DND-41 (cell line): ENCODE measurements at places on chromosomes 1 and 21.

DNA sequence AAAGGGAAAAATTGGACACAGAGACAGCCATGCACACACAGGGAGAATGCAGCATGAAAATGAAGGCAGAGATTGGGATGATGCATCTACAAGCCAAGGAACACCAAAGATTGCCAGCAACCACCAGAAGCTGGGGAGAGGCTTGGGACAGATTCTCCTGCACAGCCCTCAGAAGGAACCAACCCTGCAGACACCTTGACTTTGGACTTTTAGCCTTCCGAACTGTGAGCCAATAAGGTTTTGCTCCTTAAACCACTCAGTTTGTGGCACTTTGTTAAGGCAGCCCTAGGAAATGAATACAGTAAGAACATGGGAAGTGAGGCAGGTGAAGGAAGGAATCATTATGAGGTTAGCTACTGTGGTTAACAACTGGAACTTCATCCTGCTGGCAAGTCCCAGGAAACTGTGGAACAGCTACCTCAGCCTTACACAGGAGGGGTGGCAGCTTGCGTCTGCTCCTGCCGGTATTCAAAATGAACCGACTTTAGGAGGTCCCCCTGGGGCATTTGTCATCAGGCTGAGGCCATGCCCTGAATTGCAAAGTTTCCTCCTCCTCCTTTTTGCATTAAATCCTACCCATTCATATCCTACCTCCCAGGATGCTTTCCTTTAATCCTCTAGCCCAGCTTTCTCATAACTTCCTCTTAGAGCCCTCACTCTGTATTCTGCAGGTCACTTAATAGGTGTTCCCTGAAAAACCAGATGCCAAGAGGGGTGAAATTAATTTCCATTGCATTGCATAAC lies 15.4 kb downstream of the CD247 start:
- no peaks in the 10 kb centered on the region for H3K27me3 ChIP-seq
- peak overlapping the region; percentile 60 for H3K27ac ChIP-seq
- H3K4me3 ChIP-seq = no peak overlapping the region
- H3K4me1 ChIP-seq = peaks cover 78% of the 10 kb centered on the region
- H3K36me3 ChIP-seq = peaks cover 70% of the 10 kb centered on the region

DNA sequence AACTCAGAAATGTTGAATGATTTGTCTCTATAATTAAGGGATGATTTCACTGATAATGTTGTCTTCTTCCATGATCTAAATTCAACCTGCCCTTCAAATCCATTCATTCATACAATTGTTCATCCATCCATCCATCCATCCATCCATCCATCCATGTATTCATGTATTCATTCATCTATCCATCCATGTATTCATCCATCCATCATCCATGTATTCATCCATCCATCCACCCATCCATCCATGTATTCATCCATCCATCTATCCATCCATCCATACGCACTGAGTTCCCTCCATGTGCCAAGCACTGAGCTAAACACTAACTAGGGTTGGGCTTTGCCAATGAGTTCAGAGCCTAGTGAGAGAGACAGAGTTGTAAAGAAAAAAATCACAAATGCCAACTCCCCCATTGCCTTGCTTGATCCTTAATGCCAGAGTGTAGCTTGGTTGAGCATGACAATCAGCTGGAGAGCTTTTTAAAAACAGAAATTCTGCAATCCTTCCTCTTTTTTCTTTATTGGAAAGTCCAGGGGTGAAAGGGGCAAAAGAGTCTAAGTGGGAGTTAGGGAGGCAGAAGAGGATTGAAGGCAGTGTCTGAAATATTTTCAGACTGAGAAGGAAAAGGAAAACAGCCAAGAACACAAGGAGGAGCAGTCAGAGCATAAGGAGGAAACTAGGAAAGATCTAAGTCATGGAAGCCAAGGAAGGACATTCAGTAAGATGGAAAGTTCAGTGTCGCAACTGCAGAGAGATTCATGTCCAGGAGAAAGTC lies 92.4 kb upstream of the ERG start:
- H3K27ac ChIP-seq = no peak overlapping the region
- H3K4me1 ChIP-seq = no peaks in the 10 kb centered on the region
- DNase-seq = no peak
- peaks cover 20% of the 10 kb centered on the region for H3K27me3 ChIP-seq

- H3K27ac ChIP-seq = no peak overlapping the region
- no peak for DNase-seq
- H3K36me3 ChIP-seq = no peaks in the 10 kb centered on the region
Measured at GRCh38 chr1:219380463-219380862, 206.8 kb downstream of the LYPLAL1 start.

DNA sequence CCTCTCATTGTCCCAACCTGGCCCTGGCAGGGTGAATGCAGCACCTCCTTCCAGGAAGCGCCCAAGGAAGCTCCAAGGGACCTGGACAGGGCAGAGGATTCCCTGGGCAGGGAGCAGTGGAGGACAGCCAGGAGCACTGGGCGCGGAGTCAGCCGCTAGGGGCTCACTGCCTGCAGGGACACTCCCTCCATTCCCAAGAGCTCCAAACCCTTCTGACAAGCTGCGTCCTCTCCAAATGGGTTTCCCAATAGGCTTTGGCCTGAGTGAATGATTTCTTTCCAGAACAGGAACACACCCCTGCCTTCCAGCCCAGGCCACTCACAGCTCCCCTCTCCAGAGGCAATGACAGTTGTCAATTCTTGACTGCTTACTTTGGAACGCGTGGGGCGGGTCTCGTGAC lies 128.5 kb upstream of the EDN2 start:
- no peak overlapping the region; the same call in 1 of the 2 replicates for H3K27ac ChIP-seq
- H3K4me1 ChIP-seq = no peaks in the 10 kb centered on the region; the same call in 1 of the 2 replicates
- peaks cover 86% of the 10 kb centered on the region for H3K36me3 ChIP-seq
- H3K4me3 ChIP-seq = no peak overlapping the region
- H3K27me3 ChIP-seq = no peaks in the 10 kb centered on the region

GRCh38 chr1:23424293-23425192 lies at the start of gene TCEA3:
TSS of gene TCEA3 (minus strand) at chr1:23424748. CDS start at chr1:23424633, 115 bp downstream.
- H3K27ac ChIP-seq = no peak within 1 kb of the TSS
- DNase-seq = no peak
- no peaks in the 10 kb centered on the region for H3K4me1 ChIP-seq
- H3K36me3 ChIP-seq = no peaks in the 10 kb centered on the region
- H3K4me3 ChIP-seq = no peak within 1 kb of the TSS

DNA sequence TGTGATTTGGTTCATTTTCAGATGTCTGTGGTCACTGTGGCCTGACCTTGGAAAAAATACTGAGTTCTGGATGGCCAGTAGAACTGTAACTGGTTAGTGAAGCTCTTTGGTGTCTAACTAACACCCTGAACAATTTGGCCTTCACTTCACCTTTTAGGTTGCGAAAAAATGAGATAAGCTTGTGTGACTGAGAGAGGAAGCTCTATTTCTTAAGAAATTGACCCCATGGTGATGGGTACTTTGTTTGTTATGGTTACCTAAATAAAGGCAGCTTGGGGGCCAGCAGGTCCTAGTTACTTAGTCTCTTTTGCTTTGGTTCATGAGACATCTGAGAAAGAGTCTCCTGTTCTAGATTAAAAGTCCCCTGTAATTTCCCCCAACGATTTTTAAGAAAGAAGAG lies 181.6 kb downstream of the ZNF326 start:
- H3K4me1 ChIP-seq = peaks cover 2% of the 10 kb centered on the region
- DNase-seq = no peak
- H3K27me3 ChIP-seq = no peaks in the 10 kb centered on the region
- no peak overlapping the region for H3K27ac ChIP-seq
- no peaks in the 10 kb centered on the region for H3K36me3 ChIP-seq

DNA sequence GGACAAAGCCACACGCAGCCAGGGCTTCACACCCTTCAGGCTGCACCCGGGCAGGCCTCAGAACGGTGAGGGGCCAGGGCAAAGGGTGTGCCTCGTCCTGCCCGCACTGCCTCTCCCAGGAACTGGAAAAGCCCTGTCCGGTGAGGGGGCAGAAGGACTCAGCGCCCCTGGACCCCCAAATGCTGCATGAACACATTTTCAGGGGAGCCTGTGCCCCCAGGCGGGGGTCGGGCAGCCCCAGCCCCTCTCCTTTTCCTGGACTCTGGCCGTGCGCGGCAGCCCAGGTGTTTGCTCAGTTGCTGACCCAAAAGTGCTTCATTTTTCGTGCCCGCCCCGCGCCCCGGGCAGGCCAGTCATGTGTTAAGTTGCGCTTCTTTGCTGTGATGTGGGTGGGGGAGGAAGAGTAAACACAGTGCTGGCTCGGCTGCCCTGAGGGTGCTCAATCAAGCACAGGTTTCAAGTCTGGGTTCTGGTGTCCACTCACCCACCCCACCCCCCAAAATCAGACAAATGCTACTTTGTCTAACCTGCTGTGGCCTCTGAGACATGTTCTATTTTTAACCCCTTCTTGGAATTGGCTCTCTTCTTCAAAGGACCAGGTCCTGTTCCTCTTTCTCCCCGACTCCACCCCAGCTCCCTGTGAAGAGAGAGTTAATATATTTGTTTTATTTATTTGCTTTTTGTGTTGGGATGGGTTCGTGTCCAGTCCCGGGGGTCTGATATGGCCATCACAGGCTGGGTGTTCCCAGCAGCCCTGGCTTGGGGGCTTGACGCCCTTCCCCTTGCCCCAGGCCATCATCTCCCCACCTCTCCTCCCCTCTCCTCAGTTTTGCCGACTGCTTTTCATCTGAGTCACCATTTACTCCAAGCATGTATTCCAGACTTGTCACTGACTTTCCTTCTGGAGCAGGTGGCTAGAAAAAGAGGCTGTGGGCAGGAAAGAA lies 8.1 kb downstream of the PSRC1 start:
- no peak overlapping the region for H3K27ac ChIP-seq
- H3K4me3 ChIP-seq = no peak overlapping the region
- H3K4me1 ChIP-seq = no peaks in the 10 kb centered on the region
- peaks cover 18% of the 10 kb centered on the region for H3K36me3 ChIP-seq
- DNase-seq = no peak
